ENCODE measurements at places on chromosomes 6 and 20.

- no peak for DNase-seq
Measured at GRCh38 chr20:62917720-62918119, 8.6 kb downstream of the DIDO1 start.

DNA sequence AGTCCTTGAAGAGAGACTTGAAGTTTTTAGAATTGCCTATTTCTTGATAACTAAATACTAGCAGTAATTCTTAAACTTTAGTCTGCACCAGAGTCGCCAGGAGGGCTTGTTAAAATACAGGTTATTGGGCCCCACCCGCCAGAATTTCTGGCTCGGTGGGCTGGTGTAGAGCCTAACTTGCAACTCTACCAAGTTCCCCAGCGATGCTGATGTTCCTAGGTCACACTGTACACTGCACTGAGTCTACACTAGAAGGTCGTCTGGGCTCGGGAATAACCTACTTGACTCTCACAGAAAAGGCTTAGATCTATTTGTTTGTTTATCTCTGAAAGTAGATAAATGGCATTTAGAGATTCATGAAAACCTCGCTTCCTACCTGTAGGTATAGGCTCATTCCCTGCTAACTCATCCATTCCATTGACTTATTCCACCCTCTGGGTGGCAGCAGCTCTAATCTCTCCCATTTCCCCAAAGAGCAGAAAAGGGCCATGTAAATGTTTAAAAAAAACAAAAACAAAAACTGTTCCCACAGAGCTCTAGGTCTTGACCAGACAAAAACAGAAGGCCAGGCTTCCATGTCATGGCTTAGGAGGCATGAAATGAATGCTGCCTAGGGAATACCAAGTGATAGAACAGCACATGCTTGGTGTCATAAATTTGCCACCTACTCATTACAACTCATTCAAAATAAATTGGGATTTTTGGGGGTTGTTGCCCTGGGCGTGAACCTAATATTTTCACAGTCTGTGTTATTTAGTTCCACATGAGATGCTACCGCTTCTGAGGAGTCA lies 292.1 kb downstream of the ADGB start:
- DNase-seq = no peak

GRCh38 chr6:105519954-105520353 lies 117.1 kb upstream of the PREP start:
- no peak for DNase-seq

DNA sequence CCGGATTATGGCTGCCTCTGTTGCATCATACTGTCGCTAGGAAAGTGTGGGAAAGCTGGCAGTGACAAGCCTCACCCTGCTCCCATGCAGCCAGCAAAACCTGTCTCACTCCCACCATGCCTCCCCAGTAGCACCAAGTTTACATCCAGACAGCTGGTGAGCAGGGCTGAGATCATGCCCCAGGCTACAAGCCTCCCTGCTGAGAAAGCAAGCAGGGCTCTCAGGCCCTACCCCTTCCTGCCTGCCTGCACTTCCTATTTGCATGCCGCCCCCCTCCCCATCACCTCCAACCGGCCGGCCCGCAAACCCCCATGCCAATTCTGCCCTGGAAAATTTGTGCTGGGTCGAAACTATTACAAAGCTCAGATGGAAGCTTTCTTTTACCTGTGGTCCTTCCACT lies 408.2 kb upstream of the FKBP1C start:
- no peak for DNase-seq

GRCh38 chr6:64280569-64280968 lies 645.0 kb downstream of the PHF3 start:
- DNase-seq = no peak

GRCh38 chr6:72267470-72267869 lies 354.4 kb upstream of the KCNQ5 start:
- DNase-seq = no peak

DNA sequence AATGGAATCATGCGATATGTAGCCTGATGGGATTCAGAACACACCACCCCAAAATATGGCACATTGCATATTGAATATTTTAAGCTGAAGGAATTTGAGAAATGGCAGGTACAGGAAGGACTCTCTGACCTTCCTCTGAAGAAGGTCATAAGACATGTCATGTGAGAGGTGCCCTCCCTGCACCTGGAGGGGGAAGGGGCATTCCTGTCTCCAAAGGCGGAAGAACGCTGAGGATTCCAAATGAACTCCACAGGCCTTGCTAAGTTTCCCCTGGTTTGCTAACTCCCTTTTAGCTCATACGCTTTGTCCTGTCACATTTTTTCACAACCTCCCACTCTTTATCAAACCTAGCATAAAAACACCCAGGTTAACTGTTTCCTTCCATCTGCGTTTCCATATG lies 347.8 kb downstream of the CDKAL1 start:
- no peak for DNase-seq

- no peak for DNase-seq
Measured at GRCh38 chr20:62133864-62134263, 9.3 kb downstream of the PSMA7 start.

DNA sequence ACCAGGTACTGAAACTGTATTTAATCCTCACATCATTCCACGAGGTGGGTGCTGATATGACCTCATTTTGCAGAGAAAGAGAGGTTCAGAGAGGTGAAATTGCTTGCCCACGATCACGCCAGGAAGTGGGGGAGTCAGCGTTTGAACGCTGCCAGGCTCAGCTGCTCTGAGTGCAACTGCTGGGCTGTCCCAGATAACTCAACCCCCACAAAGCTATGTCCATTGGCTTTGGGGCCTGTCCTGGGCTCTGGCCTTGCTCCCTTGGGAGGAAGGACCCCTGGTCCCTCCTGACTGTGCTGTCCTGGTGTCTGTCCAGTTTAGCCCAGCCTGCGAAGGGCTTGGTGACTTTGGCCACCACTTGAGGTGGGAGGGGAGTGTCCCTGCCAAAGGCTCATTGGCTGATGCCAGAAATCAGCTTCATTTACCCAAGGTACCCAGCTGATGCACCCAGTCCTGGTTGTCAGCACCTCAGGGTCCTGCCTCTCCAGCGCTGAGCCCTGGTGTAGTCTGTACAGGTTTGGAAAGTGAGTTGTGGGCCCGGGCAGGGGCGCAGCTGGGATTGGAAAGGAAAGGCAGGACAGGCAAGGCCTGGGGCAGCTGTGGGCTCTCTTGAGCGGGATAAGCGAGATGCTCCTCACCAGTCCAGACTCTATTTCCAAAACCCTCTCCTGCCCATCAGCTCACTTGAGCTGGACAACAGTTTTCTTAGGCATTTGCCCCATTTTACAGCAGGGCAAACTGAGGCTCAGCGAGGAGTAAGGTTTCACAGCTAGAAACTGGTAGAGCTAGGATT lies 38.5 kb downstream of the SUN5 start:
- DNase-seq = no peak

GRCh38 chr20:23235173-23236027 lies 115.2 kb upstream of the NXT1 start:
- DNase-seq = peak; percentile 39

- DNase-seq = no peak
Measured at GRCh38 chr20:47055699-47056369, 161.2 kb downstream of the EYA2 start.

DNA sequence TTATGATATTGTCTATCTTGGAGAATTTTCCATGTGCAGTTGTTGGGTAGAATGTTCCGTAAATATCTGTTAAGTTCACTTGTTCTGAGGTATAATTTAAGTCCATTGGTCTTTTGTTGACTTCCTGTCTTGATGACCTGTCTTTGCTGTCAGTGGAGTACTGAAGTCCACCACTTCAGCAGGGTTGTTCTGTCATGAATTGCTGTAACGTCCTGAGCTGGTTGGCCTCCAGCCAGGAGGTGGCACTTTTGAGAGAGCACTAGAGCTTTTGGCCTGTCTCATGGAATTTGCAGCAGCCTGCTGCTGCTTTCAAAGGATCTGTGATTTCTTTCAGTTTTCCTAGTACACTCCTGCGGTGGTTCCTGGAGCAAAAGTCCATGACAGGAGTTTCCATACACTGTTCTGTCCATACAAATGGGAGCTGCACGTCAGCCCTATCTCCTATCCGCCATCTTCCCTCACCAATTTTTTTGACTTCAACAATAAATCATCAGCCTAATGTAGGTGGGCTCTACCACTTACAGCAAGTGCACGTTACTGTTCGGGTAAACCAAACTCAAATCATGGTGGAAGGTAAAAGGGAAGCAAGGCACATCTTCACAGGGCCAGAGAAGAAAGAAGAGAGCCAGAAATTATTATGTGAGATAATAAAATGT lies 46.9 kb upstream of the TRERF1 start:
- DNase-seq = no peak

GRCh38 chr20:50130995-50131394 lies 18.0 kb upstream of the UBE2V1 start:
- no peak for DNase-seq

GRCh38 chr6:17478223-17478907 lies 85.0 kb downstream of the CAP2 start:
- no peak for DNase-seq

DNA sequence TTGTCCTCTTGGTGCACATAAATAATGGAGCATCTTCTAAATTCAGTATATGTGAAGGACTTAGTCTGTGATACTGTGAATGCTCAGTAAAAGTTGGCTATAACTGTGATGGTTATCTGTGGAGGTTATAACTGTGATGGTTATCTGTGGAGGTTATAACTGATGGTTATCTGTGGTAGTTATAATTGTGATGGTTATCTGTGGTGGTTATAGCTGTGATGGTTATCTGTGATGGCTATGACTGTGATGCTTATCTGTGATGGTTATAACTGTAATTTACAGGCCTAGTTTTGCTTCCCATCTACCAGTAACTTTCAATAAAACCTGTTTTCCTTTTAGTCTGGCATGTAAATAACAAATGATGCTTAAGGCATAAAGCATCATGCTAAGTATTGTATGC lies 16.5 kb downstream of the PTK7 start:
- no peak for DNase-seq

GRCh38 chr6:99530627-99531026 lies 15.4 kb upstream of the USP45 start:
- DNase-seq = no peak

- DNase-seq = no peak
Measured at GRCh38 chr6:36280467-36280866, 10.6 kb downstream of the PNPLA1 start.

DNA sequence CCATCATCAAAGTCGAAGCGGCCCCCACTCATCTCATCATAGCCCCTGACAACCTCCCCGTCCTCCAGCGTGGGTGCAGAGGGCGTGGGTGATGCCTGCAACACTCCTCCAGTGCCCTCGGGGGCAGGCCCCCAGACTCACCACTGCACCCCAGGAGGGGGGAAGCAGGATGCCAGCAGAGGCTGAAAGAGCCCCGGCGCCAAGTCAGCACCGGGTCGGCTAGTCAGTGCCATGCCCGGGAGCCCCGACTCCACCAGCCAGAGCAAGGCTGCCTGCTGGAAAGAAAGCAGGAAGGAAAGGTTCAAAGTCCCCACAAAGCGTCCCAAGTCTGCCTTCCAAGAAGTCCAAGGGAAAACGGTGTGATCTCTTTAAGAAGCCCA lies 324 bp downstream of the JPH2 start:
- no peak for DNase-seq

GRCh38 chr20:17541996-17542395 lies 10.8 kb upstream of the BFSP1 start:
- no peak for DNase-seq

DNA sequence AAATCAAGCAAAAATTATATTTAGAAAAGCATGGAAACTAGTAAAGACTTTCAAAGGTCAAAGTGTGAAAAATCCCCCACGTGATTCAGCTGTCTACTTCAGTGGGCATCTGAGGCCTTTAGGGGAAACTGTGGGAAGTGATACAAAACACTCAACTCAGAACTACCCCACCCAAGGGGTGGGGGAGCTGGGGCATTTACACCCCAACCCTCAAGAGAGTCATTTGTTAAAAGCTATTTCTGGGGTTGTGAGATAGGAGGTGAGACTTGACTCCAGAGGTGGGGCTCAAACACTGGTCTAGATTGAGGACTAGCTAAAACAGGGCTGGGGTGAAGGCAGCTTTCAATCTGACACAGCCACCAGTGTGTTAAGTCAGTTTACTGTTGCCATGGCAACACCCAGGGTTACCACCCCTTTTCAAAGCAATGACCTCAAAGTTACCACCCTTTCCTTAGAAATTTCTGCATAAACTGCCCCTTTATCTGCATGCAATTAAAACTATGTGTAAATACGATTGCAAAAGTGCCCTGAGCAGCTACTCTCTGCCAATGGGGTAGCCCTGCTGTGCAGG lies 9.9 kb upstream of the GTSF1L start:
- DNase-seq = no peak

DNA sequence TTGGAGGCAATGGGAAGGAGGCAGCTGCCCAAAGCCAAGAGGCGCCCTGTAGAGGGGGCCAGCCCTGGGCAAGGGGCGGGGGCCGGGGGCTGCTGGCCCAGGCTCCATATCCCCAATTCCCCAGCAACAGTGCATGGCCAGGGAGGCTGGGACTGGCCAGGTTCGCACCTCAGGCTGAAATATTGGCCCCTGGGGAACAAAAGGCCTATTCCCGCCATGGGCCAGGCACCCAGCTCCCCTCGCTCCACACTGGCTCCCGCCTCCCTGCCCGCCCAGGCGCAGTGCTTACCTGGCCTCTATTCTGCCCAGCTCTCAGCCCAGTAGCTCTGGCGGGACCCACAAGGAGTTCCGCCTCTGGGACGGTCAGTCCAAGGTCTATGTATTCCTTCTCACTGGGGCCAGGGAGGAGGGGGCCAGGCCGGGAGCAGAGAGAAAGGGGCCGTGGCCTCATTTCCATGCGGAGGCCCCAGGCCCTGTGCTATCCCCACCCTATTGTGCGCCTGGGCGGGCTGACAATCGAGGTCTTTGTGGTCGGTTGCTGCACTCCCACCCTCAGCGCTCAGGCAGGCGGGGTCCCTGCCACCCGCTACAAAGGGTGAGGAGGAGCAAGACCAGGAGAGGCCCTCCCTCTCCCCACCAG lies 42.3 kb downstream of the YTHDF1 start:
- DNase-seq = no peak

DNA sequence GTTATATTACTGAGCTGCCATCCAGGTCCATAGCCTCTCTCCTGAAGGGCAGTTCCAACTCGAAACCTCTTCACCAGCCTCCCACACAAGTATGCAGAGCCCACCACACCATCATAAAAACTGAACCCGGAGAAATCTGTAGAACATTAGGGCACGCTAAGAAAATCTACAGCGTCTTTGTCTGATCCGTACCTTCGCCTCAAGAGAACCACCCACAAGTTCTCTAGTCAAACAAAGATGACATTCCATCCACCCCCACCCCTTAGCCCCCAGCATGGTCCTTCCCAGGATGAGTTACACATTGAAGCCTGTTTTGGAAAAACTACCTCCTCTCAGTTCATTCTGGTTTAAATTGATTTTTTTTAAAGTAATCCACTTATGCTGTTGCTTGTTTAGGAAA lies 219.7 kb downstream of the ZMYND8 start:
- DNase-seq = no peak

GRCh38 chr20:35886537-35886936 lies 67.8 kb downstream of the SCAND1 start:
- no peak for DNase-seq

GRCh38 chr20:44435630-44436335 lies 39.9 kb upstream of the TTPAL start:
- no peak for DNase-seq

DNA sequence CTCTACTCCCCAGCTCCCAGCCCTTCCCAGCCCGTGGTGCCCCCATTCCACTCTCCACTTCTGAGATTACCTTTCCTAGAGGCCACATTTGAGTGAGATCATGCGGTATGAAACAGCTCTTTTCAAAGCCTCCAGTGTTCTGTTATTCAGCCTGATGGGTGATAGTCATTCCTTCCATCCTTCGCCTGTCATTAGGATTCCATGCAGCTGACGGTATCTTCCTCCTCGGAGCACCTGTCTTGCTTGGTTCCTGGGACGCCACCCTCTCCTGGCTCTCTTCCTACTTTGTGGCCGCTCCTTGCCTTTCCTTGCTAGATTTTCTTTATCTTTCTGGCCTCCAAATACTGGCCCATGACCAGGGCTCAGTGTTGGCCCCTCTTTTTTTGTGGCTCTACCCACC lies 137.0 kb downstream of the ARID1B start:
- no peak for DNase-seq

Data from NCI-H1092 (cell line).